Globus pallidus (tissue), 1 donor: ENCODE measurements at places on chromosomes 4 and X.

GRCh38 chr4:16168710-16169388, 57.4 kb downstream of the TAPT1 start:
- no peak for DNase-seq

GRCh38 chr4:160212078-160212477, 1109.2 kb downstream of the RAPGEF2 start:
- DNase-seq, result no peak

DNA sequence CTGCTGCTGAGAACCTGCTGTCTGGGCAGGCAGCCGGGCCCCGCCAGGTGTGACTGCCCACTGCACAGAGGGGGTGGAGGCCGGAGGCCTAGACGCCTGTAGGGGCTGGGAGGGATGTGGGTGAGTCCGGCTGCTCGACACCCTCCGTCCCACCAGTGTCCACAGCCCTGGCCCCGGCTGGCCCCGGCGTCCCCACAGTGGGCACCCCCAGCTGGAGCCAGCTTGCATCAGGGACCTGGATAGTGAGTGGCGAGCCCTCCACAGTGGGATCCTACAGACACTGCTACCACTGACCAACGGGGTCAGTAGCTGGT, 34.7 kb upstream of the SPON2 start:
- no peak for DNase-seq

GRCh38 chr4:1594871-1595788, 89.0 kb downstream of the FAM53A start:
- no peak for DNase-seq

DNA sequence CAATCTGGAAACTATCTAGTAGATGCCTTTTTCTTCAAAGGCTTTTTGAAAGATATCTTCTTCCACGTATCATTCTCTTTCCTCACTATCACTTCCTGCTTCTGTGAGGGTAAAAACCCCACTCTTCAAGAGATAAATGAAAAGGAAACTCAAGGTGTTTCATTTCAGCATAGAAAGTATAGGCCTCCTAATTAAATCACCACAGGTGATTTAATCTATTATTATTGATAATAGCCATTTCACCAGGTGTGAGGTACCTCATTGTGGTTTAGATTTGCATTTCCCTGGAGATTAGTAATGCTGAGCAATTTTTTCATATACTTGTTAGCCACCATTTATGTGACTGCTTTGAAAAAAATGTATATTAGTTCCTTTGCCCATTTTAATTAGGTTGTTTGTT, 92.0 kb upstream of the EMCN start:
- no peak for DNase-seq

- DNase-seq, result no peak
Measured at GRCh38 chrX:112094729-112095128, 12.2 kb upstream of the TRPC5 start.

DNA sequence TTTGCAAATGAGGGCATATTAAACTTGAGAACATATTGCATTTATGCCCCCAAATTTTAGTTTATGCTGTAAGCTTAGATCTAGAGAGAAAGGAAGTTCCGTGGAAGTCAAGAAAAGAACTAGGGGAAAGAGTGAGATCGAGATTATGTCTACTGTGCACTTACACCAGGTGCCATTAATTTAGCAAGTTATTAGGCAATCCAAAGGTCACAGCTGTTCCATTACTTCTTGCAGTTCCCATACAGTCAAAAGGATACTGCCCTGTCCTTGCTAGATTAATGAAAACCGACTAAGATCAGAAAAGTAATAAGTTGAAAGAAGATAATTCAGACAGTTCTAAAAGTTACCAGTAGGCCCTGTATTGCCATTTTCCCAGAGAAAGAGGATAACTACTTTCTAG, 49.3 kb upstream of the SLC7A11 start:
- DNase-seq, result no peak

DNA sequence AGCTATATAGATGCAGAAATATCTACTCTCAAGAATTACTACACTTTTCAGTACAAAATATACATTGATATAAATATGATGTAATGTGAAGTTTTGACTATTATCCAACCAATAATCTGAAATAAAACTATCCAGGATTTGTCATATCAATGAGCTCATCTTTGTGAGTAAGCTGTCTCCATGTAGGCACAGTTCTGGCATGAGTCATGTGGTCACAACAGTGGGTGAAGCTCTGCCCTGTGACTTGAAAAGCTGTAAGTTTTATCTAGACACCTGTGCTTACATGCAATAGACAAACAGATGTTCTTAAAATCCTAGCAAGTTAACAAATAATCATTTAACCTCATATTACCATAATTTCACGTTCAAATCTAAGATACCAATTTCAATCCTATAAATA, 192.7 kb downstream of the GABRG1 start:
- no peak for DNase-seq
